Naive thymus-derived CD8-positive, alpha-beta T cell (primary cell): ENCODE measurements at places on chromosomes 11 and 22.

DNA sequence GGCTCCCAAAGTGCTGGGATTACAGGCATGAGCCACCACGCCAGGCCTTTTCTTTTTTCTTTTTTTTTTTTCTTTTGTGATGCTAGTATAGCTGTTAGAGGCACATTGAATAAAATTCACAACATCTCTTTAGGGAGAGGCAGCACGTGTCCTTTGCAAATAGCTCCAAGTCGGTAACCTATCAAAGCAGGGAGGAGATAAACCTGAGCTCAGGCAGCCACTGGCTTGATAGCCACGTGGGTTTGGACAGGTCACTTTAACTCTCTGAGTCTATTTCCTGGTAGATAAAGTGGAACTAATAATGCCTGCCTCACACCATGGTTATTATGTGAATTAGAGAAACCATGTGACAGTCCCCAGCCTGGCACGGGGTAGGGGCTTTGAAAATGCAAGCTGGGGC, 43.1 kb upstream of the ATXN10 start:
- DNase-seq, result no peak

DNA sequence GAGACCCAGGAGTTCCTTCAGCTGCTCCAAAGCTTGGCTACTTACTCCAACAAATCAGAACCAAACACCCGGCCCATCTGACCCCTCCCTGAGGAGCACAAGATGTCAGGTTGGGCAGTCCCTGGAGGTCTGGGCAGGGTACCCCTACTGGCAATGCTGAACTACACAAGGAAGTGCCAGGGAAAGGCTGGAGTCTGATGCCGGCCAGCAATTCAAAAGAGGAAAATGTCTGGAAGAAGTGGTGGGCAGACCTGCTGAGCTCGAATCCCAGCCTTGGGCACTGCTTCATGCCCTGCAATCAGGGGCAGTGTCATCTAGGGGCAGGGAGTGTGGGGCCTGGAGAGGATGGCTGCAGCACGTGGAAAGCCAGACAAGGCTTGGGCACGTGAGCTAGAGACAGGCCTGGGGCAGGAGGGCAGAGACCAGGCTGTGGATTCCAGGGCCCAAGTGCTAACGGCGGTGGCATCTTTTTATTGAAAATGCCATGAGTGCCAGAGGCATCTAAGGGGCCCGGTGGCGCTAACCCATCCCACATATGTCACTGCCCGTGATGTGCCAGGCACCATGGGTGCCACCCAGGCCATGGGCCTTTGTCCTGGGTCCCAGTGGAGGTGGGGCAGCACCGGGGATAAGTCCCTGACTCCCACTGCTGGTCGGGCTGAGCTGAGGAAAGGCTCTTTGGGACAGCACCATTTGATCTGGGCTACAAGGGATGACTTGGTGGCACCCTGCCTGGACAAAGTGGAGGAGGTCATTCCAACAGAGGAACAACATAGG, 97.9 kb upstream of the PITPNB start:
- DNase-seq, result no peak

DNA sequence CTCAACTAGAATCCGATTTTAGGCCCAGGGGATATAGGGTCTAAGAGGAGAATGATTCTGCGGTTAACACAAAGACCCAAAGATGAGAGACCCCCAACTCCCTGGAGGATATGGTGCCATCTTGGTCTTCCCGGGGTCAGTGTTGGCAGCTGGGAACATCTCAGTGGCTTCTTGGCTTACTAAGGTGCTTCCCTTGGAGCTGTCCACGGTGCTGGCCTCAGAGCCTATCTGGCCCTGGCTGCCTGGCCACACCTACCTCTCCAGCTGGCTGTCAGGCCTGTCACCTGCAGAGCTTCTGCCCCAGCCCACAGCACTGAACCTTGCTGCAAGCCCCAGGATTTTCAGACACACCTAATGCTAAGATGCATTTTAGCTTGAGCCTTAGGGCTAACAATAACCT, 70.7 kb upstream of the THY1 start:
- DNase-seq, result no peak

GRCh38 chr11:5626196-5626595, 1.4 kb downstream of the TRIM34 start:
- DNase-seq, result no peak

DNA sequence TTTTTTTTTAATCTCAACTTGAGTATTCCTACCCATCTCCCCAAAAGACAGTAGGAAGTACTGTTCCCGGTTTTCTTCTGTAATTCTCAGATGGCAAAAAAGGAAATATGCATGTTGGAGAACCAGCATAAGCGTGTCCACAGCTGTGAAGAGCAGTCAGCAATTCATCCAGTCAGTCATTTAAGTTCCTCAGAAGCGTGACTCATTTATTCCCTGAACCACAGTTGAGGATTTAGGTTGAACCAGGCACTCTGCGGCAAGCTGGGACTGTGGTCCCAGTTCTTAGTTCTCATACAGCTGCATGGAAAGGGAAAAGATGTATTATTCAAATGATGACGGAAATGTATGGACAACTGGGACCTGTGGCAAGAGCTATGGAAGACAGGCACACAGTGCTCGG, 61.0 kb upstream of the MYO18B start:
- DNase-seq, result no peak

DNA sequence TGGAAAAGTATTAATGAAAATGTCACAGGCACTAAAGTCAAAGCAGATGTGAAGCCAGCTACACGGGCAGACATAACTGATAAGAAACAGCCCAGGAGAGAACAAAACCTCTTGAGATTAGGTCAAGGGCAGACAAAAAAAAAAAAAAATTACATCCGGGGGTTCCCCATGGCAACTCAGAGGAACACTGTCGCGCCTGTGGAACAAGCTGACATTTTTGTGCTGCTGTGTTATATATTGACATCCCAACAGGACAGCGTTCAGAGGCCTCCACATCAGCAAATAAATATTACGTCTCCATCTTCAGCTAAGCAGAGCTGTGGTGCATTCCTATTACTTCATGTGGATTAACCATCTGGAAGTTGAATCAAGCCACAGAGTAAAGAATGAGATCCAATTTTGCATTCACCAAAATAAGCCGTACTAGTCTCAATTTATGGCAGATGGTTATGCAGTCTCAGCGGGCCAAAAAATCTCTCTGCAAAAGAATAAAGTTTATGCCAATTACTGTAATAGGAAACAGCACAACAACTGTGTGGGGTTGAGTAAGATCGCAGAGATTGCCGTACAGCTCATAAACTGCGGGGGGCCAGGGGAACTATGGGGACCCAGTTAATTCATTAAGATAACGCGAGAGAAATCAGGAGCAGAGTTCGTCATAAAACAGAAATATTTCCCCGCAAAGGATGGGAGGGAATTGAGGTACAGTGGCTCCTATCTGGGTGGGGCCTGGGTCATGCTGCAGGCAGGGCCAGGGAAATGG, 41.3 kb upstream of the MN1 start:
- DNase-seq, result no peak
